ENCODE measurements at places on chromosomes 7 and 10. TPM values are rescaled to one million over a fixed set of nuclear protein-coding genes. Genes with fewer than 3 reads are reported as not detected.

DNA sequence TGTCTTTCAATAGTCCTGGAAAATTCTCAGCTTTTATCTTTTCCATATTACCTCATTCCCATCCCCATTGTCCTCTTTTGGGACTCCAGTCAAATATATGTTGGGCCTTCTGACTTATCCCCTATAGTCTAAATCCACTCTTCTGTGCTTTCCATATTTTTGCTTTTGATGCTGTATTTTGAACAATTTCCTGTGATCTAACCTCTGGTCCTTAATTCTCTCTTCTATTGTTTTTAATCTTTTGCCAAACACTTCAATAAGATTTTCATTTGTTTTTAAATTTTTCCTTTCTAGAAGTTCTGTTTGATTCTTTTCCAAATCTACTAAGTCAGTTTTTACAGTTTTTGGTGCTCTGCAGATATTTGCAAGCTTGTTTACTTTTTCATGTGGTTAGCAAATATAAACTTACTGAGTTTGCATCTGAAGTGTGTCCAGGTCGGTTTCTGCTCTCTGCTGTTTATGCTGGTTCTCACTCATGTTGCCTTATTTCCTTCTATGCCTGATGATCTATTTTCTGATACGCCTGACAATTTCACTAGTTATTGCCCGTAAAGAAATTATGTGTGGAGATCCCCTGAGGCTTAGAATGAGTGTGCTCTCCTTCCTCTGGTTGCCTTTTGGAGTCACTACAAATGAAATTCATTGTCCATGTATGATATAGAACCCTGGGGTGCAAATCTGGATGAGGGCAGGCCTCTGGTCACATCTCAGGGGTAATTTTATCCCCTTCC lies 110.4 kb downstream of the RBM20 start:
- no peak for DNase-seq
- H3K4me1 ChIP-seq: peaks cover 22% of the 10 kb centered on the region
- no peak overlapping the region for H3K4me3 ChIP-seq
- peaks cover 3% of the 10 kb centered on the region for H3K27me3 ChIP-seq
- no peak overlapping the region for H3K27ac ChIP-seq
- H3K36me3 ChIP-seq: peaks cover 7% of the 10 kb centered on the region

DNA sequence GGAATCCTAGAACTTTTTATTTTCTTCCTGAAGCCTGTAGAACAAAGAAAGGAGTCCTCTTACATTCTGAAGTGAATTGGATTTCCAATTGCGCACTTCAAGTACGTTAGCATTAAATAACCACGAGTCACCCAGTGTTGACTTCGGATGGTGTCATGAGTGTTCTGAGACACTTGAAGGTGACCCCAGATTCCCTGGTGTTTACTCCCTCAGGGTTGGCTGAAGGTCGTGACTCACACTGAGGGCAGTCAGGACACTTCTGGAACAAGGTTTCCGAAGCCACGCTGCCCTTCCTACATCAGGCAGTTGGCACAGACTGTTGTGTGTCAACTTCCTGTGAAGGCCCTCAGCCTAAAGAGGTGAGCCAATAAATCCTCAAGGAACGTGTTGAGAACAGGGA lies 186.6 kb upstream of the CELF2 start:
- no peak overlapping the region for H3K4me3 ChIP-seq
- H3K27ac ChIP-seq: no peak overlapping the region
- no peak for DNase-seq
- H3K27me3 ChIP-seq: peaks cover 9% of the 10 kb centered on the region
- H3K36me3 ChIP-seq: no peaks in the 10 kb centered on the region
- no peaks in the 10 kb centered on the region for H3K4me1 ChIP-seq

- H3K27me3 ChIP-seq: no peaks in the 10 kb centered on the region
- no peak overlapping the region for H3K4me3 ChIP-seq
- H3K4me1 ChIP-seq: no peaks in the 10 kb centered on the region
- no peaks in the 10 kb centered on the region for H3K36me3 ChIP-seq
- no peak for DNase-seq
Measured at GRCh38 chr7:28630350-28630749, 218.0 kb downstream of the CREB5 start.

CLRN3 gene
- not detected for total RNA-seq

- H3K27me3 ChIP-seq: no peaks in the 10 kb centered on the region
Measured at GRCh38 chr7:149104749-149105148, 14.2 kb upstream of the ZNF786 start.

DNA sequence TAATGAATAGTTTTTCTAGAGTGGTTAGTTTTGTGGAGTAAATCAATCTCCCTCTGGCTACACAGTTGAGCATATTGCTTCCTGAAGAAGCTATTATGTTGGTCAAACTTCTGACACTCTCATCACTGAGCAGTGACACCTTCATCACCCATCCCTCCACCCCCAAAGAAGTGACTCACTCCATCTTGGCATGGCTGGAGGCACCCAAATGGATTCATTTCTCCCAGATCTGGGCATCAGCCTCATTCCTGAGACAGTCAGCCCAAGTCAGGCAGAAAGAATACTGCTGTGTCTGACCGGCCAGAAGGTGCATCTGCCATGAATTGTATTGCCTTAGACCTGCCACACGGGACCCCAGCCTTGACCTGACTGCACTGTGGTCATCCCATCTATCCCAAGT lies 117.0 kb upstream of the HABP2 start:
- DNase-seq: no peak
- no peak overlapping the region for H3K27ac ChIP-seq
- no peaks in the 10 kb centered on the region for H3K4me1 ChIP-seq
- no peaks in the 10 kb centered on the region for H3K36me3 ChIP-seq

TMEM270 gene
- total RNA-seq: not detected

- peaks cover 10% of the 10 kb centered on the region for H3K27me3 ChIP-seq
- H3K36me3 ChIP-seq: no peaks in the 10 kb centered on the region
- no peak overlapping the region for H3K27ac ChIP-seq
- no peaks in the 10 kb centered on the region for H3K4me1 ChIP-seq
Measured at GRCh38 chr7:45177801-45178200, 20.2 kb downstream of the RAMP3 start.

- no peaks in the 10 kb centered on the region for H3K4me1 ChIP-seq
- no peaks in the 10 kb centered on the region for H3K27me3 ChIP-seq
- no peaks in the 10 kb centered on the region for H3K36me3 ChIP-seq
- no peak overlapping the region for H3K27ac ChIP-seq
Measured at GRCh38 chr7:28660132-28660531, 247.8 kb downstream of the CREB5 start.

DNA sequence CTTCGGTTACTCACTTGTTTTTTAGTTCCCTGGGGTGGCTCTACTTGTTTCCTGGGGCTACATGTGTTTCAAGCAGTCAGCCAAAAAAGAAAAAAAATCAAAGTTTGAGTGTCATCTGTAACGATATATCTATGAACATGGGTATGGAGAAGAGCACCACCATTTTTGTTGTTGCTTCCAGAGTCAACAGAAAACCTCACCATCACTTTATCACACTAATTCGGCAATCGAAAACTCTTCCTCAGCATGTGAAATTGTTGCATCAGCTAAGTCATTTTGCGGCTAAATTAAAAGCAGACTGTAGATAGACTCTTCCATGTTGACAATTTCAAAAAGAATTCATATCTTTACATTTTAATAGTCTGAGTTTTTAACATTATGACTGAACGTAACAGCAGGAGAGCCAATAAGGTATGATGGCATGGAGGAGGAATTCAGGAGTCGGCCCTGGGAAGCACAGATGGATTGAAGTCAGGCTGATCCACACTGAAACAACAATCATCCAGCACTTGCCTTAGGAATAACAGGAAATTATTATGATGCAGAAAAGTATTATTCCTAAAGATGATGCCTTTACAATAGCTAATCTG lies 455.7 kb upstream of the KLF6 start:
- H3K36me3 ChIP-seq: peaks cover 8% of the 10 kb centered on the region
- H3K4me3 ChIP-seq: no peak overlapping the region
- DNase-seq: no peak
- H3K27ac ChIP-seq: no peak overlapping the region

- H3K27me3 ChIP-seq: no peaks in the 10 kb centered on the region
- no peaks in the 10 kb centered on the region for H3K4me1 ChIP-seq
- H3K4me3 ChIP-seq: no peak overlapping the region
- DNase-seq: no peak
- no peak overlapping the region for H3K27ac ChIP-seq
Measured at GRCh38 chr7:115060095-115060870, 138.4 kb downstream of the MDFIC start.

- peaks cover 8% of the 10 kb centered on the region for H3K4me1 ChIP-seq
- H3K36me3 ChIP-seq: no peaks in the 10 kb centered on the region
- H3K4me3 ChIP-seq: no peak overlapping the region
- no peak overlapping the region for H3K27ac ChIP-seq
Measured at GRCh38 chr10:42930516-42931192, 146.2 kb upstream of the RET start.

DNA sequence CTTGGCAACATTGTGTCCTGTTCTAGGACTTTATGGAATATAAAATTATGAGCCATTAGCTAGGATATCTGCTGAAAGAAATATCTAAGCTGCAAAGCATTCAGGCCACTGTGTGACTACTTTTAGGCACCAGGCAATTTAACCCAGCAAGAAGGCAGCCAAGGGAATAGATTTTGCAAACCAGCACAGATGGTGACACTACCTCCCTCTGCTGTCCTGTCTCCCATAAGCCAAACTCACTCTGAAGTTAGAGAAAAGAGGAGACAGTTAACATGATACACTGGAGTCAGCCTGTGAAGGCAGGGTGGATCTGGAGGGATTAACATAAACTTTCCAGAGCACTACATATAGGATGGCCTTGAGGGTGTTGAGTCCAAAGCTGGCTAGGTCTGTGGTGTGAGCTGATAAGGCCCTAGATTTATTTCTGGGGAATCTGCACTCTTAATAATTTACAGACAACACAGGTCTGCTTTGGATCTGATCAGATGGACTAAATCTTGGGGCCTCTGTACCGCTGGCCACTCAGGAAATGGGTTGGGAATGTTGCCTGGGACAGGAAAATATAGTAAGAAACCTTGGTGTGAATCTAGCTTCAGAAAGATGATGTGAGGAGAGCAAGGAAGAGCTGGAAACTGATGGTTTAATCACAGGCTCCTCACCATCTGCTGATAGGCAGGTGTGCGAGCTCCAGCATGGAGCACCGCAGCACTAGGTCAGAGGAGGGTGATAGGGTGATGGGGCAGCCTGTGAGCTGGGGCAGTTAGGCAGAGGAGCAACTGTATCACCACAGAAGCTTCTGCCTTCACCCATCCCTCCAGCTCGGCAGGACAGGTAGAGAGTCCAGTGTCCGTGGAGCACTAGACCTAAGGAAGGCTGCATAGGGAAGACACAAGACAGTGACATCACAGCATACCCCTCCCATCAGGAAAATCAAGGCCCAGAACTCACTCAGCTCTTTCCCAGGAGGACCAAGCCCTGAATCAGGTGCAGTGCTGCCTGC lies 229.9 kb upstream of the PRSS1 start:
- peak overlapping the region; percentile 1 for H3K27ac ChIP-seq
- DNase-seq: no peak
- H3K4me1 ChIP-seq: peaks cover 17% of the 10 kb centered on the region

DNA sequence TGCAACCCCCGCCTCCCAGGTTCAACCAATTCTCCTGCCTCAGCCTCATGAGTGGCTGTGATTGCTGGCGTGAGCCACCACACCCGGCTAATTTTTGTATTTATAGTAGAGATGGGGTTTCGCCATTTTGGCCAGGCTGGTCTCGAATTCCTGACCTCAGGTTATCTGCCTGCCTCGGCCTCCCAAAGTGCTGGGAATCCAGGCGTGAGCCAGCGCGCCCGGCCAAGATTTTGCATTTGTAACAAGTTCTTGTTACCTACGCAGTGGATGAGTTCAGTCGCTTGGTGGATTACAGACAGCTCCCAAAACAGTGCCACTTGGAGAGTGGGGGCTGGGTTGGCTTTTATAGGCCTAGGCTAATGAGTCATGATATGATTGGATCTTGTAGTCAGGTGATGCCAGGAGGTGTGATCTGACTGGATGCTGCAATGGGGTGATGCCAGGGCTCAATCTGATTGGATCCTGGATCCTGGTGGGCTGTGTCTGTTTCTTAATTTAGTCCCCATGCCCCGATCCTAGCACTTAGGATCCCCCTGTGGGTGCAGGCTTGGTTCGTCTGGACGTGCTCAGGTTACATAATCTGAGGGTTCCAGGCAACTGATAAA lies 20.3 kb downstream of the SBDS start:
- H3K36me3 ChIP-seq: peaks cover under 1% of the 10 kb centered on the region
- H3K27ac ChIP-seq: no peak overlapping the region
- H3K4me3 ChIP-seq: no peak overlapping the region
- no peaks in the 10 kb centered on the region for H3K27me3 ChIP-seq
- no peak for DNase-seq
- no peaks in the 10 kb centered on the region for H3K4me1 ChIP-seq

CTAGE4 gene
- total RNA-seq: 5.3 TPM

GRCh38 chr10:121404611-121405010 lies 193.6 kb downstream of the FGFR2 start:
- no peak overlapping the region for H3K27ac ChIP-seq
- DNase-seq: no peak

PLAC9 gene
- total RNA-seq: not detected

DNA sequence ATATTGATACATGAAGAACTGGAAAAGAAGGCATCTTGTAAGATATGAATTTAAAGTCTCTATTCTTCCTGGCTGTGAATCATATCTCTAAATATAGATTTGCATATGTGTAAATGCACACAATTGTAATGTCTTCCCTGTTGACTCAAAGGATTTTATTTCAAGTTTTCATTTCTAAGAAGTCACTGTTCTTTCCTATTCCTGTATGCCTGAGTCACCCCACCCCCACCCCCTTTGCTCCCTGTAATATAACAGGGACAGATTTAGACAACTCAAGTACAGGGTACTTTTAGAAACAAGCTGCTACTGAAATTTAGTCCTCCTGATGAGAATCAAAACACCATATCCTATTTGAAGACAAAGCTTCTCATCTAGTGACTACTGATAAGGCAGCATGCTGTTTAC lies 43.0 kb upstream of the HECTD2 start:
- H3K4me1 ChIP-seq: no peaks in the 10 kb centered on the region
- H3K4me3 ChIP-seq: no peak overlapping the region
- DNase-seq: no peak
- no peak overlapping the region for H3K27ac ChIP-seq

- H3K4me3 ChIP-seq: no peak overlapping the region
- H3K27ac ChIP-seq: no peak overlapping the region
- H3K4me1 ChIP-seq: no peaks in the 10 kb centered on the region
Measured at GRCh38 chr7:39651265-39651664, 27.9 kb downstream of the RALA start.

All from activated CD4-positive, alpha-beta memory T cell treated with anti-CD3 and anti-CD28 coated beads, Interleukin-2, amount 10 ng/mL, durations not matched to agents 7 days and 5 days (primary cell).